ENCODE measurements at places on chromosomes 2 and 18.

GRCh38 chr2:12340164-12340563 lies 376.6 kb upstream of the TRIB2 start:
- no peak for DNase-seq

- no peak for DNase-seq
These were observed 19.5 kb downstream of the C2orf74 start for GRCh38 chr2:61181382-61182058.

- DNase-seq = no peak
These were observed 445 bp downstream of the MLPH start for GRCh38 chr2:237487496-237487895.

GRCh38 chr2:239724851-239725550 lies 300.1 kb downstream of the NDUFA10 start:
- DNase-seq = no peak

DNA sequence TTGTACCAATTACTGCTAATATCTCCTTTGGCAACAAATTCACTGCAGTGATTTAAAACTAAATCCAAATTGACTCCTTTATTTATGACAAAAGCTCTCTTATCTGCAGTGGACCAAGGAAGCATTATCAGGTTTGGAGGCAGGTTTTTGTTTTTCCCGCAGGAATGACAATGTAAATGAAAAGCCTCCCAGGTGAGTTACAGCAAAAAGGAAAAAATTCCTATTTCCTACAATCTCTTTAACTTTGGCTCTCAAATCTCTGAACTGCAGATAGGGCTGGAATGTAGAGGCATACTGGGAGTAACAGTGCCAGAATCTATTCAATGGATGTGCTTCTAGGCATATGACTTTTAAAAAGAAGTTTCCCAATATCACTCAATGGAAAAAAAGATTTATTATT lies 28.9 kb upstream of the LRP2 start:
- DNase-seq = no peak

DNA sequence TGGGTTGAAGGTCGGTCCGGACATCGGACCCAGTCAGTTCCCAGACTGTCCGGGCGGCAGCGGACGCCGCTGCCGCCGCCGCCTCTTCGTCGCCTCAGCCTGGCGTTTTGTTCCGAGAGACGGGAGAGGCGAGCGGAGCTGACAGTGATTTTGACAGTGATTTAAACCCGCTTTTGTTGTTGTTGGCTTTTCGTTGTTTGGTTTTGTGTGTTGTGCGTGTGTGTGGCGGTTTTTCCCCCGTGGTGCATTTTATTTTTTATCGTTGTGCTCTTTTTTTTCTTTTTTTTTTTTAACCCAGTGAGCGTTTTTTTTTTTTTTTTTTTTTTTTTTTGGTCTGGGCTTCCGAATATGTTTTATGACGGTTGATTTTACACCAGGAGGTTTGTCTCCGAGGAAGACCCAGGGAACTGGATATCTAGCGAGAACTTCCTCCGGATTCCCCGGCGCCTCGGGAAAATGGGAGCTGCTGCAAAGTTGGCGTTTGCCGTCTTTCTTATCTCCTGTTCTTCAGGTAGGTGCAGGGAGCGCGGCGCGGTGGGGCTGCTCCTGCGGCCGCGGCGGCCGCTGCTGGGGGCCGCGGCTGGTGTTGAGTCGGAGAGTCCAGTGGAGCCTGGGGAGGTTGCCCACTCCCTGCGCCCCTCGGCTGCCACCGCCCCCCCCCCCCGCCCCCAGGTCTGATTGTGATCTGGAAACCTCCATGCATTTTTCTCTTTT lies at the start of gene ACVR2A:
ACVR2A (plus strand) TSS at position 333 of the 714 bp plus-strand sequence; CDS start at position 457, 124 bp downstream.
- DNase-seq = no peak

GRCh38 chr18:48197819-48198218 lies 211.4 kb downstream of the ZBTB7C start:
- no peak for DNase-seq

All from stimulated activated CD8-positive, alpha-beta memory T cell treated with anti-CD3 and anti-CD28 coated beads, Interleukin-15, amount 100 ng/mL, for 24 hours (primary cell).